ENCODE measurements at places on chromosomes 7 and 10. TPM values are rescaled to one million over a fixed set of nuclear protein-coding genes. Genes with fewer than 3 reads are reported as not detected.

LAMB1 gene
- 556 TPM for total RNA-seq

HECW1 gene
- total RNA-seq: 1.9 TPM

CPA5 gene
- not detected for total RNA-seq

GJD4 gene
- not detected for total RNA-seq

TEX36 gene
- total RNA-seq: not detected

PIK3AP1 gene
- total RNA-seq: 0.25 TPM

KNDC1 gene
- total RNA-seq: 23.7 TPM

ATP6V0A4 gene
- not detected for total RNA-seq

AKR1D1 gene
- total RNA-seq: not detected

POLR2J2 gene
- total RNA-seq: 10.3 TPM

ABI1 gene
- 40.8 TPM for total RNA-seq

ITGA8 gene
- 19.2 TPM for total RNA-seq

GDF10 gene
- 1.8 TPM for total RNA-seq

ZC3HAV1L gene
- 1.7 TPM for total RNA-seq

FAM24B gene
- total RNA-seq: not detected

GSTK1 gene
- total RNA-seq: 98.8 TPM

RTKN2 gene
- total RNA-seq: 6.0 TPM

AGMO gene
- total RNA-seq: 1.1 TPM

CPVL gene
- 10.7 TPM for total RNA-seq

HSPA14 gene
- 11.2 TPM for total RNA-seq

CDH23 gene
- 2.5 TPM for total RNA-seq

TMEM176A gene
- total RNA-seq: 3.6 TPM

SPDYE8 gene
- not detected for total RNA-seq

HKDC1 gene
- not detected for total RNA-seq

DDIT4 gene
- total RNA-seq: 62.5 TPM

FGFBP3 gene
- total RNA-seq: 3.7 TPM

STEAP1 gene
- 0.27 TPM for total RNA-seq

GPNMB gene
- total RNA-seq: 2.7 TPM

HHEX gene
- total RNA-seq: not detected

CPXM2 gene
- 0.92 TPM for total RNA-seq

HOXA4 gene
- 55.9 TPM for total RNA-seq

PRLHR gene
- total RNA-seq: not detected

BZW2 gene
- 73.9 TPM for total RNA-seq

CALML5 gene
- not detected for total RNA-seq

CLCN1 gene
- 0.11 TPM for total RNA-seq

RSPH10B2 gene
- 0.95 TPM for total RNA-seq

NPVF gene
- not detected for total RNA-seq

MRC1 gene
- not detected for total RNA-seq

ZNF679 gene
- total RNA-seq: not detected

CLDN4 gene
- total RNA-seq: 175 TPM
